ENCODE measurements at places on chromosomes 6 and 20.

DNA sequence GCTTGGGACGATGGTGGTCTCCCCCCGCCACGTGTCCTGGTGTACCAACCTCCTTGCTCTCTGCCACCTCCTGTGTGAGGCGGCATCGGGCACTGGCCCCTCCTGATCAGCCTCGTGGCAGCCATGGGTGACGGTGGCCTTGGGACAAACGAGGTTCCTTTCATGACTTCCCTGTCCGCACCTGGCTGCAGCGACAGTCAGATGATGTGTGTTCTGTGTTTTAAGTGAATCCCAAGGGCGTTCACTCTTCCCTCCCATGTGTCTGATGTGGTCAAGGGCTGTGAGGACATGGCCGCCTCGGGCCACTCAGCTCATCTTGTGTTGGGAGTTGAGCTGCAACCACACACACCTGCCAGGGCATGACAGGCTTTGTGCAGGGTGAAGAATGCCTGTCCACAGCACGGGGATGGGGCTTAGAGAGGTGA is 30.4 kb upstream of the PCMTD2 start:
- DNase-seq = no peak

- no peak for DNase-seq
These were observed 481.6 kb downstream of the BTBD3 start for GRCh38 chr20:12399110-12399836.

GRCh38 chr6:25612666-25613065 is 39.3 kb upstream of the SCGN start:
- no peak for DNase-seq

- DNase-seq = no peak
These were observed 138.4 kb upstream of the TOP1 start for GRCh38 chr20:40890181-40890580.

DNA sequence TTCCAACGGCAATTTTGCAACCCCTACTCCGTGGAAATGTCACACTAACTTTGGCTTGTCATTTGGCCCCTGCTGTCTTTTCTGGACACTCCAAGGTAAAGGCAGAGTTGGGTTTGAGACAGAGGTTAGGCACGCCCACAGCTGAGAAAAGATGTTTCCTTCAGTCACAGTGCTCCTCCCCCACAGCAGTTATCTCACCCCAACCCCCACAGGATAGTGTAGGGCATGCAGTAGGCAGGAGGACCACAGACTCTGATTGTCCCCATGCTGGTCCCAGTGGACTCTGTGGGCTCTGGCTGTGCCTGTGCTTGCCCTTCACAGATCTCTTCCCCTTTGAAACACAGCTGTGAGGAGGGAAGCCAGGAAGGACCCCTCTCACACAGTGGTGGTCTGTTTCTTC is 124.0 kb upstream of the CARMIL1 start:
- no peak for DNase-seq

DNA sequence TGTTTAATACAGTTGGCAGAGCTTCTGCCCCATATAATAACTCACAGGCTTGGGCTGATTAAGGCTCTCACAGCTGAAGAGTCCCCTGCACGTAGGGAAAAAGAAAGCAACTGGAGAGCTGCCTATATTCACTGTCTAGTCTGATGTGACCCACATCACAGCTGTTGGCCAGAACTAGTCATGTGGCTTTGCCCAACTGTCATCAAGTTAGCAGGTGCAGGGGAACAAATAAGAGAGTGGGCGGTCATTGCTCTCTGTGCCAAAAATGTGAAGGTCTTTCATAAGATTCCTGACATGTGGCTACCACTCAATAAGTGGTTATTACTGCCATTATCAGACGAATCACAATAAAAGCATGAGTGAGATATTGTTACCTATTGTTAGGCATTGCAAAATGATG is 665.2 kb downstream of the DOK5 start:
- DNase-seq = no peak

DNA sequence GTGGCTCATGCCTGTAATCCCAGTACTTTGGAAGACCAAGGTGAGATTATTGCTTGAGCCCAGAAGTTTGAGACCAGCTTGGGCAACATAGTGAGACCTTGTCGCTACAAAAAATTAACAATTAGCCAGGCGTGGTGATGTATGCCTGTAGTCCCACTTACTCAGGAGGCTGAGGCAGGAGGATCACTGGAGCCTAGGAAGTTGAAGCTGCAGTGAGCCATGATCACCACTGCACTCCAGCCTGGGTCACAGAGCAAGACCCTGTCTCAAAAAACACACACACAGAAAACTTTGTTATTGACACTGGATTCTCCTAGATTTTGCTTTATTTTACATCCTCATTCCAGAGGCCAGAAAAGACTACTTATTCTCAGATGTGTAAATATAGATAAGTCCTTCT is 9.5 kb upstream of the REV3L start:
- no peak for DNase-seq

DNA sequence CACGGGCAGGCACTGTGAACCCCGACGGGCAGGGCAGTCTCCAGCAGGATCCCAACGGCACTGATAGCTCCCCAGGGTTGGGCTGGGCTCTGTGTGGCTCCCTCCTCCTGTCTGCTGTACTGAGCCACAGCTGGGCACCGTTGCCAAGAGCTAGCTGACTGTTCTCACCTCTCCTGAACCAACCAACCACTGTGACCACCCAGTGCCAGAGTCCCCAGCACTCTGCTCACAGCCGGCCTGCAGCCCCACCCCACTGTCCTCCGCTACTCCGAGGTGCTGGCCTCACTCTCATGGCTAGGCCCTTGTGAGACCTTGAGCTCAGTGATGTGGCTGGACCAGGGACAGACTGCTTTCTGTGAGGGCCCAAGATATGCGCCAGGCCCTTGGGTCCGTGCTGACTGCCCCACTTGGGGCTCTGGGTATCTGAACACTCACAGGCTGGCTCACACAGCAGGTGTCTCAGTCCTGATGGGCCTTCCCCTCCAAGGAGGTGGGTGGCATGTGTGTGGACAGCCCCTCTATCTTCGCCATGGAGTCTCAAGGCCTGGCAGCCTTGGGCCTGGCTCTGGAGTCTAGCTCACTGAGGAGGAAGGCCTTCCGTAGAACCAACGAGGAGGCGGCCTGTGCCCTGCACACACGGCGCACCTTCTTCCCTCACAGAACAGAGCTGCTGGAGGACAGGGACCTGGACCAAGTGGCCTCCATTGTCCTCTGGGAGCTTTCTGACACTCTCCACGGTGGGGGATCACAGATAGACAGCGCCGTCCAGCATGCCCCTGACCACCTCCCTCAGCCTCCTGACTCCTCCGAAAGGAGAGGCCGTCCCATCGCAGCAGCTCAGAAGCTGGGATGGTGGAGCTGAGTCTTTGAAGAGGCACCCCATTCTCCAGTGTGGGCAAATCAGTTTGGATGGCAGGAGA is 53.5 kb downstream of the TCP11 start:
- DNase-seq = no peak

DNA sequence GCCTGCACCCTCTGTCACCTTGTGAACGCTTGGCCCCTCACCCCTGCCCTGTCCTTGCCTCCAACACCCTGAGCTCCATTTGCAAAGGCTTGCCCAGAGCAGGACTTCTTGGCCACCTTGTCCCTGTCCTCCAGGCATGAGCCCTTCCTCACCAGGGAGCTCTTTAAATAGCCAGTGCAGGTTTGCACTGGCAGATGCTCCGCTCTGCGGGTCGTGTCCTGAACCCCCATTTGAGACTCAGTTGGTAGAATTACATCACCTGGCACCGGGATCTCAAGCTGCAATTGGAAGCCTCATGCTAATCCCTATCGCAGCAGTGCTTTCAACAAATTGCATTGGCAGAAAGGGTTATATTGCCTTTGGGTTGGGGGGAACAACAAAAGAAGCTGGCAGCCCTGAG is 85.9 kb downstream of the TRMT6 start:
- DNase-seq = no peak

- no peak for DNase-seq
These were observed 8.2 kb upstream of the ADGRF4 start for GRCh38 chr6:47690214-47690613.

GRCh38 chr6:20433321-20433720 is 31.6 kb downstream of the E2F3 start:
- no peak for DNase-seq

- no peak for DNase-seq
These were observed 114.0 kb downstream of the RCAN2 start for GRCh38 chr6:46377209-46377608.

DNA sequence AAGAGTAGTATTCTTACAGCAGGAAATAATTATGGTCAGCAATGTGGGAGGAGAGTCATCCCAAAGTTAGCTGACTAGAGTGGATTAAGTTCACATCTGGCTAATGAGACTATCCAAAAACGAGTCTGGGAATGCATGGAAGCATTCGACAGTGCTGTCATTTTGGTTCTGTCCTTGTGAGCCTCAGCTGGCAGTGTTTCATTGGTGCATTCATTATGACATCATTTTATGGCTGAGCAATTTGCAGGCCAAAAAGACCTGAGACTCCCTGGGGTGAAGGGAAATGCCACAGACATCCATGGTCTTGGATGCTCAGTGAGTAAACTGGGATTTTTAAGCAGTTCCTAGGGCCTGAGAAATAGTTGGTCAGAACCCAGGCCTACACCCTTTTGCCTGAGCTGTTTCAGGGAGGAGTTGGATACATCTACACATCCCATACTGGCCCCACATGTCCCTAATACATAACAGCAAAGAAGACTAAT is 196.4 kb upstream of the CCN2 start:
- DNase-seq = no peak

DNA sequence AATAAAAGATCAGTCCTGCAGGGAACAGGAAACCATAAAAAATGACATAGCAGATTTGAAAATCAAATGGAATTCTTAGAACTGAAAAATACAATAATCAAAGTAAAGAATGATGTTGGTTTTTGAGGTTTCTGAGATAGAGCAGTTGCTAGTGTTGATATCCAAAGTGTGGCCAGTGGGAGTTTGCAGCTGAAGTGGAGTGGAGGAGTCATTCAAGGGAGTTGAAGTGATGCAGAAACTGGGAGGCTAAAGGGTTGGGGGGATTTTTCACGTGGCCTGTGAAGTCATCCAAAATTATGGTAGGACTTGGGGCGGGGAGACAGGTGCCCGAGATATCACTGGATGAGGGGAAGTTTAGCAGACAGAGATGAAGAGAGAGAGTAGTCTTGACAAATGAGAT is 123.6 kb downstream of the CDC5L start:
- DNase-seq = no peak

- DNase-seq = no peak
These were observed 160.2 kb upstream of the FOXA2 start for GRCh38 chr20:22744341-22745193.
